ENCODE measurements at places on chromosomes 5 and 9.

DNA sequence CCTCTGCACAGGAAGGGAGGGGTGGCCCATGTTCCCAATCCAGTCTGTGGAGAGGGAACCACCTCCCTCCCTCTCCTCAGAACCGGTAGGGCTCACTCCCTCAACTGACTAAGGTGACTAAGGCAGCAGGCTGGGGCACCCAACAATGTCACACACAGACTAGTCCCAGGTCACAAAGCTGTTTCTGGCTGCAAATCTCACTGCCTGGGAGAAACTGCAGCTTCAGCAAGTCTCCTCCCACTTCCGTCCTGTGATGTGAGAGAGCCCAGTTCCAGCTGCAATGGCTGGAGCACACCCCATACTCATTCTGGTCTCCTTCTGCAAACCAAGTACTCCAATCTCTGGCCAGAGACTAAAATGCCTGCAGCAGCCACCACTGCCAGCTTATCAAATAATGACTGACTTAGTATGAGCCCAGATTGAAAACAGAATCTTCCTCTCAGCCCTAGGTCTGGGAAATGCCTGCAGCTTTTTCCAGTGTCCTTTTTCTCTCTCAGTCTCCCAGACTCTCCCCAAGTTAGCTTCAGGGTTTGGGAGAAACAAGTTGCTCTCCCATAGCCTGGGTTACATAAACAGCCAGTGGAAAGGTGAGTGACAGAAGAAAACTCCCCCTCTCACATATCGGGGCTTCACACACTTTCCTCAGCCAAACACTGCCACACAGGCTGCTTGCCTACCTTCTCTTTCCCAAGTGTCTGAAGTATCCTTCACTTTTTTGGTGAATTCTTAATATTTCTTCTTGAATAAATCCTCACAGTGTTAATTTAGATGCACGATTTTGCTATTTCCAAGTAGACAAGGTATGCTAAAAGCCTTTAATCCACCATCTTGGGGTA is 247.4 kb upstream of the RASA1 start:
- peak; percentile 31 for DNase-seq

- DNase-seq, result no peak
These were observed 134.1 kb downstream of the ACTBL2 start for GRCh38 chr5:57348376-57349140.

DNA sequence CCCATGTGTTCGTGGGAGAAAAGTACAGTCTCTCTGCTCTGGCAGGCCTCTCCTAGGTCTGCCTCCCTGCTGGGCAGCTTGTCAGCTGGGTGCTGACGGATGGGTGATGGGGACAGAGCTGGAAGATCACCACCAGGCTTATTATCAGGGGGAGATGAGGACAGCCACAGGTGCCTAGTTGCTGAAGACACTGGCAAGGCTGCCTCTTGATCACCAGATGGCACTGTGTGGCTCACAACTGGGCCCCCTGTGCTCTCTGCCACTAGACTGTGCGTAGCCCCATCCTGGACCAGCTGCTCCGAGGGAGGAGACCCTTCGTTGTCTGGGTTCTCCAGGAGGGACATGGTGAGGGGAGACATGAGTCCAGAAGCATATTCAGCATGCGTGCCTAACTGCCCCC is 73.0 kb downstream of the KIF24 start:
- peak; percentile 53 for DNase-seq

GRCh38 chr5:148981353-148981752 is 81.5 kb downstream of the SH3TC2 start:
- no peak for DNase-seq
